CD4-positive, alpha-beta T cell treated with Interleukin-17A for 1 hour (primary cell): ENCODE measurements at places on chromosomes 16 and 17.

DNA sequence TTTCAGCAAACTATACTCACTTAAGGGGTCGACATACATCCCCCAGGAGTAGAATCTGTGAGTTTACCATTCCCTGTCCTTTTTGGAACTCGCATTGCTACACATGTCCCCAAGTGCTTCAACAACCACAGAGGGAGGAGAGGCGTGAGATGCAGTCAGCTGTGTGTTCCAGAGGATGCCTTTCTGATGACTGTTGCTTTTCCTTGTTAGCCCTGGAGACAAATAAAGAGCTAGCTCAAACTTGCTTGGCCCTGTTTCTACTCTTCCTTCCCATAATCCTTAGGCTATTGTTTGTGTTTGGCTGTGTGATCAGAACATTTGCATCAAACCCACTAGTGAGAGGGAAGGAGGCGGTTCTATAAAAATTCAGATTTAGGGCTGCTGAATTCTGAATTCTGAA is 264.0 kb downstream of the ENGASE start:
- DNase-seq = no peak

- DNase-seq = no peak
These were observed 2.5 kb upstream of the PYY start for GRCh38 chr17:43956222-43956621.

DNA sequence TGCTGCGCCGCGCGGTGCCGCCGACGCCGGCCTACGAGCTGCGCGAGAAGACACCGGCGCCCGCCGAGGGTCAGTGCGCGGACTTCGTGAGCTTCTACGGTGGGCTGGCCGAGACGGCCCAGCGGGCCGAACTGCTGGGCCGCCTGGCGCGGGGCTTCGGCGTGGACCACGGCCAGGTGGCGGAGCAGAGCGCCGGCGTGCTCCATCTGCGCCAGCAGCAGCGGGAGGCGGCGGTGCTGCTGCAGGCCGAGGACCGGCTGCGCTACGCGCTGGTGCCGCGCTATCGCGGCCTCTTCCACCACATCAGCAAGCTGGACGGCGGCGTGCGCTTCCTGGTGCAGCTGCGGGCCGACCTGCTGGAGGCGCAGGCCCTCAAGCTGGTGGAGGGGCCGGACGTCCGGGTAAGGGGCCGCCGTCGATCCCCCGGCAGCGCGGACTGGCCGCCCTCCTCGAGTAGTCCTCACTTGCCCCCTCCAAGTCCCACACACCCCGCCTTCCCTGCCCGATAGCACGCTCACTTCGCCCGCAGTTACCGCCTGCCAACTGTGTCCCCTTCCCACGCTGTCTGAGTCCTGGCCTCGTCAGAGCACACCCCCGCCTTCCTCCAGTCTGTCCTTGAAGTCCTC is 470 bp downstream of the MLYCD start:
- peak; percentile 26 for DNase-seq

GRCh38 chr16:85715169-85716021 is 26.6 kb upstream of the GINS2 start:
- no peak for DNase-seq

GRCh38 chr16:77298418-77299360 is 99.5 kb downstream of the SYCE1L start:
- no peak for DNase-seq

GRCh38 chr17:58336456-58337209 is 8.0 kb upstream of the TSPOAP1 start:
- peak; percentile 35 for DNase-seq

DNA sequence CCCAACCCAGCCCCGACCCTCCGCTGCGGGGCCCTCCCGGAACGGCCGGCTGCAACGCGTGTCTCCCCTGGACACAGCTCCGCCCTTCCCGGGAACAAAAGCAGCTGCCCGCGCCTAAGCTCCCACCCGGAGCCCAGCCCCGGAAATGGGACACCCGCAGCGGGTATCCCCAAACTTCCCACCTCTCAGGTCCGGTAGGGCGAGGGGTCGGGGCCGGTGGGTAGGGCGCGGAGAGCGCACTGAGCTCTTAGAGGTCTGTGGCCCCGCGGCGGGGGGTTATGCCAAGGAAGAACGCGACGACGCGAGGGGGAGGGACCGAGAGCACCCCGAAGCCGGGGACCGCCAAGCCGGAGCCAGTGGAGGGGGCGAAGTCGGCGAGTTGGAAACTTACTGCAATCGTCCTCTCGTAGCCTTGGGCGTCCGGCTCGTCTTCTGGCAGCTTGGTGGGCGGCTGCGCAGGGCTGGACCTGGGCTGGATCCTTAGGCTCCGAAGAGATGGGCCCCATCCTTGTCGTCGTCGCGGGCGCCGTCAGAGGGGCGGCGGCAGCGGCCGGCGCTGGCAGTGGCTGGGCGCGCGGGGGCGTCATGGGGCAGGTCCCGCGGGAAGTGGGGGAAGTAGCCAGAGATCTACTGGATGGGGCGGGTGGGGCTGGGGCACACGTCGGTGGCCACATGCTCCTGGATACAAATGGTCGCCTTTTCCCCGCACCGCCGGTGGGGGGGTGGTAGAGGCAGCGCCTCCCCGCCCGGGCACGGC is 6.9 kb downstream of the USP6 start:
- DNase-seq = no peak

DNA sequence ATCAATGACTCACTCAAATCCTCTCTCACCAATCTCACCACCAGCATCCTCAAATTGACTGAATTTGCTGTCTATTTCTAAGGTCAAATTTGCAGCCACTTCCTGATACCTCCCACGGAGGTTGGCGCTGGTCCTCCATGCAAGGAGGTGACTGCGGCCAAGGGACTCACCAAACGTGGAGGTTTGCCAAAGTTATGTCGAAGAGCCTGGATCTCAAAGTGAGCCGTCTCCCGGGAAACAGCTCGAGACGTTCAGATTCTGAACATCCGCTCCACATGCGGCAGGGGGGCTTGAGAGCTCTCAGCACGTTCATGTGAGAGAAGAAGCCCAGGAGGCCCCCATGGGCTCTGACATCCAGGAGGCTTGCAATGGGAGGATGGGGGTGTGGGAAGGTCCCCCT is 22.6 kb downstream of the LGALS3BP start:
- no peak for DNase-seq

- peak; percentile 13 for DNase-seq
These were observed 981 bp upstream of the CEP131 start for GRCh38 chr17:81223762-81224130.

GRCh38 chr17:81426393-81427172 is 31.3 kb downstream of the BAHCC1 start:
- DNase-seq = no peak
